ENCODE measurements at places on chromosomes 5 and 9.

DNA sequence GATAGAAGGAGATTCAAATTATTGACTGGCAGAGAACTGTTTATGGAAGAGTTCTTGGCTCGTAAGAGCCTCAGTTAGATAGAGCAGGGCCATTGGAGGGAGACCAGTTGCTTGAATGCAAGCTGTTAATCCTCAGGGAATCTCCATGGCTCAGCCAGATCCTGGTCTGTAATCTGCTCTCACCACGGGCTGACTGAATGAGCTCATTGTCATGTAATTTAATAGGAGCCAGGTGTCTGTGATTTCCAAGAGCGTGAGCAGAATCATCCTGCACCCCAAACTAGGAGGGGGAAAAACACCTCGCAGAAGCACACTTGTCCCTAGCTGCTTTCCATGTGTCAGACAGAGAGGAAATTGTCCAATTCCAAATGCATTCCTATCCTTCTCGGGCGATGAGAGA lies 19.1 kb upstream of the KCNMB1 start:
- no peak for DNase-seq

DNA sequence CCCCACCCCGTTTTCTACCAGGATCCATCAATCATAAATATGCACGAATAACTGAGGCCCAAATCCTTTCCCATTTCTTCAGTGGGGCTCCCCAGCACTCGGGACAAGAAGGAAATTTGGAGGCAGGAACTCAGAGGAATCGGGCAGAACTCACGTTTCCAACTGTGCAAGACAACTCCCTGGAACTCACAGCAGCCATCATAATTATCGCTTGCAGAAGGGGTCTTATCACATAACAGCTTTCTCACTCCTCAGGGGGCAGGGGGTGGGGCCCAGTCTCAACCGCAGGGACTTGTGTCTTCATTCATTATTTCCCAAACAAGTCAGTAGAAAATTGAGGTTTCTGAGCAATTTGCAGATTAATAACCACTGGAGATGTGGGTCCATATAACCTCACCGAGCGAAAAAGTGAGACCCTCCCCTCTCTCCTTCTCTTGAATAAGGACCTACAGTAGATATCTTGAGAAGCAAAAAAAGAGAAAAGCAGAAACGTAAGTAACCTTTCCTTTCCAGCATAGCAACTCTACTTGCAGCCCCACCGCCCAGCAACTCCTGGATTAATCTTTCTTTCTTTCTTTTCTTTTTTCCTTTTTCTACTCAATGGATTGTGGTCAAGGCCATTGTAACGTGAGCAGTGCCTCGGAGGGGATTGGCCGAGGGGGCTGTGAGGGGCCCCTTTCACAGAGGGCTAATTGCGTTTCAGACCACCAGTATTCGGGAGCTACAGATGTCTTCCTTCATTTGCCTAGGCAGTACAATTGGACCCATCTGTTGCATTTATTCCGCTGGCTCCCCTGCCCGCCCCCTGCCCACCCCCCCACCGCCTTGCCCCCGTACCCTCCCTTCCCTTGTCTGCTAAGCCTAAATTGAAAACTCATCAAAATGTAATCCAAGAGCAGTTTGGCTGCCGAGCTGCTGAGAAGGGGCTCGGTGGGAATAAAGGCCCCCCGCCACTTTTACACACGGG lies 24.7 kb upstream of the TIFAB start:
- DNase-seq, result no peak

- peak; percentile 55 for DNase-seq
Observed at GRCh38 chr9:80175286-80176150, 603.8 kb downstream of the TLE4 start.

DNA sequence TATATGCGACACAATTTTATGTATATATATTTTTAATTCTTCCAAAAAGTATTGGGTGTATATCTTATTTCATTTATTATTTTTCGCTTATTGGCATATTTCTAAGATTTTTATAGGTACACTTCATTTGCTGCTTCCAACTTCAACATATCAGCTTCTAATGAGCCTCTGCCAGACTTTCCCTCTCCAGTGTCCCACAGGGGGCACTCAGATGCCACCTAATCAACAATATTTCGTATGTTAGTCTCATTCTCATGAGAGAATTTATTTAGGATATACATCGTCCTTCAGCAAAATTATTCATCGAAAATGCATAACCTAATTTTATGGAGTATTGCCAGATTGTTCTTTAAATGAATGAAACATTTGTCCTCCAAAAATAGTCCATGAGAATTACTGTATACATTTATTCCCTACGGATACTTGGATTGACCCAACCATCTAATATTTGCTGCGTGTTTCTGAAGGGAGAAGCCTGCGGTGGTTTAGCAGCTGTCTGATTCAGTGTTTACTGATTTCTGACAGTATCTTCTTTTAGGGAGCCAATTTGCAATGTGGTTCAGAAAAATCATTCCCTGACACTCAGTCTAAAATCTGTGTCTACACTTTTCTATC lies 100.6 kb upstream of the SELENOP start:
- DNase-seq, result peak; percentile 70

DNA sequence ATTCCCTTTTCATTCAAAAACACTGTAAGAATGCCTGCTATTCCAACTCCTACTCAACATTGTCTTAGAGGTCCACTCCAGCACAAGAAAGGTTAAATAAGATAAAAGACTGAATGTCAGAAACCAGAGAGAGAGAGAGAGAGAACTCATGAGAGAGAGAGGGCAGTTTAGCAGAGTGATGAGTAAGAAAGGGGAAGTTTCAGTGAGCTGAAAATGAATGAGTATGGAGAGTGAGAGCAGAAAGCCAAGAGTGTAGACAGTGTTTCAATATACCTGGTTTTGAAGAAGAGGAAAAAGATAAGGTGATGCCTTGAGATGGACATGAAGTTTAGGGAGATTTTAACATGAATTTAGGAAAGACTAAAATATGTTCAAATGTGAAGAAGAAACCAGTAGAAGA lies 528.0 kb upstream of the SEMA6A start:
- DNase-seq, result no peak

DNA sequence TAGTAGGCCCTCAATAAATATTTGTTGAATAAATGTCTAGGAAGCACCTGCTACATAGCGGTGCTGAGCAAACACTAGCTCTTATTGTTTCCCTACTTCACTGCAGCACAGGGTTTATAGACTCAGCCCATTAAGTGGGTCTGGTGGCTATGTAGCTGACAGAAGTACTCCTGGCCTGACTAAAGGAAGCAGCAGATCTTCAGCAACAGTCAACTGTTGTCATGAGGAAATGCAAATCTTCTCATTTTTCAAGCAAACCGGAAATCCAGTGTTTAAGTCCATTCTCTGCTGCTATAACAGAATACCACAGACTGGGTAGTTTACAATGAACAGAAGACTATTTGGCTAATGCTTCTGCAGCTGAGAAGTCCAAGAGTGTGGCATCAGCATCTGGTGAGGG lies 2.8 kb upstream of the TEX10 start:
- DNase-seq, result no peak

Data from suppressor macrophage (primary cell).